ENCODE measurements at places on chromosomes 1 and 21.

DNA sequence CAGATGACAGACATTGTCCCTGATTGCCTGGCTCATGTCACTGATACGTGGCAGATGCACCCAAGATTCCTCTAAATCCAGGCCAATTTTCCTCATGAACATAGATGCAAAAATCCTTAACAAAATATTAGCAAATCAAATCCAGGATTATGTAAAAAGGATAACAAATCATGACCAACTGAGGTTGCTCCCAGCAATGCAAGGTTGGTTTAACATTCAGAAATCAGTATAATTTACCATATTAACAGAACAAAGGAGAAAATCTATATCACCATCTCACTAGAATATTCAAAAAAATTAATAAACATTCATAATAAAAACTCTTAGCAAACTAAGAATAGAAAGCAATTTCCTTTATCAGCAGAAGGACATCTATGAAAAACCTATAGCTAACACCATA, 39.7 kb downstream of the FAF1 start:
- no peak for DNase-seq

- no peak for DNase-seq
These were observed 376.3 kb upstream of the CAMK1G start for GRCh38 chr1:209207126-209207700.

GRCh38 chr1:186745531-186746146, 65.4 kb upstream of the PTGS2 start:
- DNase-seq: no peak

- DNase-seq: no peak
These were observed 19.7 kb upstream of the ABCG1 start for GRCh38 chr21:42198929-42199867.

GRCh38 chr1:212700223-212700891, 717 bp upstream of the BATF3 start:
- DNase-seq: peak; percentile 25

DNA sequence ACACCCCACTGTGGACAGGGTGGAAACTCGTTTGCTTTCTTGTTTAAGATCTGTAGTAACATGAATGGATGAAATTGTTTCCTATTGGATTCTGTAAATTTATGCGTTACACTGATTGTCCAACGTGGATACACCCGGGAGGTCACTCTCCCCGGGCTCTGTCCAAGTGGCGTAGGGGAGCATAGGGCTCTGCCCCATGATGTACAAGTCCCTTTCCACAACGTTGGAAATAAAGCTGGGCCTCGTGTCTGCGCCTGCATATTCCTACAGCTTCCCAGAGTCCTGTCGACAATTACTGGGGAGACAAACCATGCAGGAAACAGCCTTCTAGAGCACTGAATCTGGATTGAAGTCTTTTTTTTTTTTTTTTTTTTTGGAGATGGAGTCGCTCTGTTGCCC, 1.4 kb downstream of the RCC1 start:
- no peak for DNase-seq

DNA sequence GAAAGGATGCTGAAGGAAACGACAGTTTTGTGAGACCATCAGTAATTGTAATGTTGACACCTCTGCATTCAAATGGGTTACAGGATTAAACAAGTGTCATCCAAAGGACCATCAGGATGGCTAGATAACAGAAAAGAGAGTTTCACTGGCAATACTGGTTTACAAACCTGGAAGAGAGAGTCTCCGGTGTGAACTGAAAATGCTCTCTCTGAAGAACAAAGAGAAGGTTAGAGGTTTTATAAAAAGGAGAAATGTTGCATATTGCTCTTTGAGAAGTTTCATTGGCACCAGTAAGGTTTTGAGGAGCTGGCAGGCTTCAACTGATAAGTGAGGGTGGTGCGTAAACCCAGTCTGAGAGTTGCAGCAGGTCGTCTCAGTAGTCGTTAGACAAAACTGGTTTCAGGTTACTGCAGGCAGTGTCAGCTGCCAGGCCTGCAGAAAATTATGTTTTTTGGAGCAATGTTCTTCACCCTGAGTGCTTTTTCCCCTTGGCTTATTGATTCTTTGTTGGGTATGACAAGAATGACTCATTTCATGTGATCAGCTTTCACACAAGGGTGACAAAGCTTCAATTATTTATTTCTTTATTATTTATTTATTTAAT, 42.2 kb downstream of the KCNK1 start:
- DNase-seq: no peak

- no peak for DNase-seq
These were observed 82.2 kb downstream of the NIBAN1 start for GRCh38 chr1:184892116-184892515.

- peak; percentile 66 for DNase-seq
These were observed 7.0 kb upstream of the KCNC4 start for GRCh38 chr1:110203021-110203661.

- no peak for DNase-seq
These were observed 20.9 kb downstream of the UMODL1 start for GRCh38 chr21:42091899-42092508.

DNA sequence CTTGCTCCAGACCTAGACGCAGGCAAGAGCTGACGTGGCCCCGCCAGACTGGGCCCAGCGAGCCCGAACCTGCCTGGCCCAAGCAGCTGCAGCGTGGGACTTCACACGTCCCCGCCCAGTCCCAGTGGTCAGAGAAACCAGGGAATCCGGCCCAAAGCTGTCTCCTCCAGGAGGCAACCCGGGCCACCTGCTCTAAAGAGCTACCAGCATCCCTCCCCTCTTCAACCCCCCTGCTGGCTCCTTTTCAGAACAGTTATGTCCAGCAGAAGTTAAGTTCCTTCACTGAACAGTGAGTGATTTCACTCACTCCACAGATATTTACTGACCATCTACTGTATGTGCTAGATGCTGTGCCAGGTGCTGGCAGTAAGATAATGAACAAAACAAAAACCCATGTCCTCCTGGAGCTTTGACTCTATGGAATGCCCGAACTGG, 2.1 kb upstream of the EFNA1 start:
- no peak for DNase-seq

DNA sequence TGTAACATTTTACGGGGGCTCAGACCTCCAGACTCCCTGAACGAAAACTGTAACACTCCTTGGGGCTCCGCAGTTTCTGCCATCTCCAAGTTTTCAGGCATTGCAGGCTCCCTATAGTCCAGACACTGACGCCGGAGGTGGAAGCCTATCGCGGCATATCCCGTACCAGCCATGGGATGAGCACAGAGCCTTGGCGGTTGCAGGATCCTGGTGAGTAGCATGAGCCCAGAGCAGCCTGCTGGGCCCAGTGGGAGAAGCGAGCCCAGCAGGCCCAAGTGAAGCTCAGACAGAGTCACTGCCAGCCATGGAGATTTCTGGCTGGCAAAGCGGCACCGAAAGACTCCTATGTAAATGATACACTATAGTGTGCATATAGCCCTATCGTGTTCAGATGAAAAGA, 446.8 kb downstream of the COL11A1 start:
- no peak for DNase-seq

- no peak for DNase-seq
These were observed 11.7 kb upstream of the ENO1 start for GRCh38 chr1:8889925-8890785.

- no peak for DNase-seq
These were observed 16.4 kb upstream of the MTF1 start for GRCh38 chr1:37875833-37876232.

DNA sequence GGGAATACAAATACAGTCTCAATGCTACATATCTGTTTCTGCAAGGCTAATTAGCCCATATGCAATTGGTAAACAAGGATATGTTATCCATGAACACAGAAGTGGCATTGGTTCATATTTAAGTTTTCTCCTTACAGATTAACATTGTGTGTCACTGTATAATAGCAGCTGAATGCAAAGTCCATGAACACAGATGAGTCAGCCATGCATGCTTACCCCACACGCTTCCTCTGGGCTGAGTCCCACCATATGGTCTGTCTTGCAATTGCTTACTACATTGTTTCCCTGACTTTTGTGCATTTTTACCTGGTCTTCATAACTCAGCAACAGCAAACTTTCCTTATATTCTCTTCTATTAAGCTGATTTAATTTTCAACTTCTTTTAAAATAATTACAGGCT, 41.5 kb upstream of the TSNAX start:
- DNase-seq: no peak

DNA sequence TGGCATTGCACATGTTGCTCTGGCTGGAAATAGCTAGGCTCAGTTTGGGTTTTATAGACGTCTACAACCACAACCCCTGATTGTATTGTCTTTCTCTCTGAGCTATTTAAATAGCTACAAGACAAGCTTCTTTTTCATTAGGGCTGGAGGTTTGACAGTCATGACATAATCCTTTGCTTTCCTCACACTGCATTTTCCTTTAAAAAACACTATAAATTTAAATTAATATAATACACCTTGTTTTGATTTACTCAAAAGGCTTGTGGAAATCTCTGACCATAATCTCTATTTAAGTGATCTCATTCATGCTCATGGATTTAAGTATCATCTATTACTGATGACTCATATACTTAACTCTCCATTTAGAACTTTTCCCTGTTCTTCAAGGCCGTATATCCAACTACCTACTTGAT, 50.4 kb upstream of the PTGFR start:
- DNase-seq: no peak

GRCh38 chr1:184567637-184568036, 180.8 kb downstream of the C1orf21 start:
- no peak for DNase-seq

DNA sequence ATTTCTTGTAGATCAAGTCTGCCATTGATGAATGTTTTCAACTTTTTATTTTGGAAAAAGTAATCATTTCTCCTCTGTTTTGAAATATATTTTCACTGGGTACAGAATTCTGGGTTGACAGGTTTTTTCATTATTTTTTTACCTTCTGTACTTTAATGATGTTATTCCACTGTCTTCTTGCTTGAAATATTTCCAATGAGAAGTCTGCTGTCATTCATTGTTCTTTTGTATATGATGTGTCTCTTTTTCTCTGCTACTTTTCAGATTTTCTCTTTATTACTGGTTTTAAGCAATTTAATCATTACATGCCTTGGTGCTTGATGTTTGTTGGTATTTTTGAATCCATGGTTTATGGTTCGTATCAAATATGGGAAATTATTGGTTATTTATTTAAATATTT, 22.4 kb upstream of the FOXO6 start:
- DNase-seq: no peak

GRCh38 chr1:76640092-76640491, 227.2 kb upstream of the ST6GALNAC5 start:
- DNase-seq: no peak

- DNase-seq: no peak
These were observed 11.1 kb downstream of the ATP6V1G3 start for GRCh38 chr1:198529414-198529813.

DNA sequence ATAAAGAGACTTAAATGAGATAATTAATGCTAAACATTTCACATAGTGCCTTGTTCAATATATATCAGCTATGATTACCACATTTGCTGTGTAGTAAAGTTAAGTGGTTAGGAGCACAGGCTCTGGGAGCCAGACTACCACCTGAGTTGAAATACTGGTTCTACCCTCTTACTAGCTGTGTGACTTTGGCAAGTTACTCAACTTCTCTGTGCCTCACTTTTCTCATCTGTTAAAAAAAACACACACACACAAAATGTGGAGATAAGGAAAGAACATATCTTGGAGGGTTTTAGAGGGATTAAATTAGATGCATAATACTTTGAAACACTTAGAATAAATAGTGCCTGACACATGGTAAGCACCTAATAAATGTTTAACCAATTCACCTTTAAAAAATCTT, 51.8 kb upstream of the NRDC start:
- DNase-seq: no peak

DNA sequence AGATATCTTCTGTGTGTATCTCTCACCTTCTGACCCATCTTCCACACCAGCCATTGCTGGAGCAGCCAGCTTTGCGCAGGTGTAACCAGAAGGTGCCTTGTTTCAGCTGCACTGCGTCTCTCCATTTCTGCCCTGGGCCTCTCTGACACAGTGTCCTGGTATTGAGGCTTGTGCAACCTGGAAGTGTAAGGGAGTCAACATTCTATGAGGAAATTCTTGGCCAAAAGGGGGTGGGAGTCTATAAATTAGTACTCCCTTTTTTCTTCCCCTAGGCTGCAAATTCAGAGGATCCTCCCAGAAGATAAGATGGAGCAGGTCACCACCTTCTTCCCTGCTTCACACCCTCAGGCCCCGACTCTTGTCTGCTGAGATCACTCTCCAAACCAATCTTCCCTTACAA, 109.1 kb downstream of the MRPS6 start:
- DNase-seq: no peak

GRCh38 chr1:157966031-157966537, 27.4 kb upstream of the KIRREL1 start:
- no peak for DNase-seq

- DNase-seq: no peak
These were observed 86.4 kb upstream of the F3 start for GRCh38 chr1:94627771-94628498.

DNA sequence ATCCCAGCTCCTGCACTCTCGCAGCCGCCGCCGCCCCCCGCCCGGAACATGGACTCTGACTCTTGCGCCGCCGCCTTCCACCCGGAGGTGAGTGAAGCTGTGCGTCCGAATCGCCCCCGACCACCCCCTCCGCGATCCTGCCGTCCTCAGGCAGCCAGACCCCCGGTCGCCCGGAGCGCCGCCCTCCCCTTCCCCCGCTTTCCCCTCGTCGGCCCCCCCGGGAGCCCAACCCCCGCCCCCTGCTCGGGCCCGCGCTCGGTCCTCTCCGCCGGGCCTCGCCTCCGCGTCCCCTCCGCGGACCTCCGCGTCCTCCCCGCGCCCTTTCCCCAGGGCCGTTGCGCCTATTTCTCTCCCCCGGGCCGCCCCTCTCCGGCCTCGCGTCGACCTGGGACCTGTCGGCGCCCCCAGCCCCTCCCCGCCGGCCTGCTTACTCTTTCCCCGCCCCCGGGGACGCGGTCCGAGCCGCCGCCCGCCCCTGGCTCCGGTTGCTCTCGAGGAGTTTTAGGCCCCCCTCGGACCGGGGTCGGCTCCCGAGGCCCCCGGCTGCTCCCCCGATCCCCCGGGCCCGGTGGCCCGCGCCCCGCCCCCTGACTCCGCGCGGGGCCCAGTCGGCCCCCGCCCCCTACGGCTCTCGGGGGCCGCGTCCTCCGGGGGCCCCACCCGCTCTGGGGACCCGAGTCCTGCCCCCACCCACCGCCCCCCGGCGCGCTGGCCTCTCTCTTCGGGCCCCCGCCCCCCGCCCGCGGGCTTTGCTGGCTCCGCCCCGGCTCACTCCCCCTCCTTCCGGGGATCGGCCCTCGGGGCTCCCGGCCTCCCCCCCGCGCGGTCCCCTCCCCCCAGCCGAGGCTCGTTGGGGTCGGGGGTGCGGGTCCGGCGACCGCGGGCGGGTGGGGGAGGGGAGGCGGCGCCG, 743 bp downstream of the PHF13 start:
- peak; percentile 41 for DNase-seq

GRCh38 chr1:200795156-200795555, 56.5 kb downstream of the CAMSAP2 start:
- DNase-seq: no peak

GRCh38 chr1:38123356-38124135, 77.0 kb upstream of the POU3F1 start:
- DNase-seq: no peak

- DNase-seq: no peak
These were observed 27.7 kb upstream of the C1orf159 start for GRCh38 chr1:1143636-1144035.

- DNase-seq: no peak
These were observed 12.1 kb downstream of the MCM3AP start for GRCh38 chr21:46273341-46273740.

- no peak for DNase-seq
These were observed 47.5 kb downstream of the PCNT start for GRCh38 chr21:46371204-46372013.

GRCh38 chr1:93447481-93448291, at the start of gene FNBP1L:
FNBP1L (plus strand) TSS chr1:93448118; CDS start chr1:93448282, 164 bp downstream.
- peak; percentile 29 for DNase-seq

GRCh38 chr21:27570306-27570868, 603.5 kb upstream of the ADAMTS5 start:
- DNase-seq: no peak
